ENCODE measurements at places on chromosomes 3 and 15.

- no peak for DNase-seq
Measured at GRCh38 chr3:151795276-151795675, 18.6 kb upstream of the AADAC start.

DNA sequence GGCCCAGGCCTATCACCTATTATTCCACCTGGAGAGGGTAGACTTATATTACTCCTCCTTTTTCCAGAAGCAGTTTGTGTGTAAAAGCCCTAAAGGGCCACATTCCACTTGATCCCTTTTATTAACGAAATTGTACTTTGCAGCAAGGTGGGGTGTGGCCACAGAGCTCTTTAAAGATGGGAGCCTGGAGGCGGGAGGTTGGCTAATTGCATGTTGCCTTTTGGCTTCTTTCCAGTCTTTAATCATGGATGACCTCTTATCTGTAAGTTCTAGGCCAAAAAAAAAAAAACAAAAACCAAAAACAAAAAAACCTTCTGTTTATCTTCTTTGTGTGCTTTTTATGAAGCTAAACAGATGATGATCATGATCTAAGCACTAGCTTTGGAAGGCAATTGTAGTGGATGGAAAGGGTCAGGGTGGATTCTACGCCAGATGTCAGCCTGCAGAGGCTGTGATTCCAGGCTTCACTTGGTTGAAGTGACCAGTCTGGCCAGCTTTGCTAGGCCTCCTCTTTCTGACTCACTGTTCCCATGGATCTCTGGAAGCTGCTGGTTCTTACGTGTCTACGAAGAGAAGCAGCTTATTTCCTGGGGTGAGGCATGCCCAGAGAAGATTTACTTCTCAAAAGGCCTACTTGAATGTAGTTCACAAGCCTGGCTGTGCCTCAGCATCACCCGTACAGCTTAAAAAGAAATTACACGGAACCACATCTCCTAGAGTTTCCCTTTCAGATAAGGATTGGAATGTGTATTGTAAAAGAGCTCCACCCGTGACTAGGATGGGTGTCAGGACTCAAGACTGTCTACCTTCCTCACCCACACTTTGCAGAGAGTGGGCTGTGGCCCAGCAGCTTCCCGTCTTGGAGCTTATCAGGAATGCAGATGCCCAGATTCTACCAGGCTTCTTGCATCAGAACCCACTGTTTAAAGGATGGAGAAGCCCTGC, 330.9 kb upstream of the C2CD4B start:
- no peak for DNase-seq

GRCh38 chr3:14299767-14300166, 102.6 kb upstream of the SLC6A6 start:
- no peak for DNase-seq

GRCh38 chr3:126826693-126827092, 122.7 kb downstream of the CHCHD6 start:
- DNase-seq, result no peak

- no peak for DNase-seq
Measured at GRCh38 chr3:148879256-148879655, 14.2 kb downstream of the CPA3 start.

DNA sequence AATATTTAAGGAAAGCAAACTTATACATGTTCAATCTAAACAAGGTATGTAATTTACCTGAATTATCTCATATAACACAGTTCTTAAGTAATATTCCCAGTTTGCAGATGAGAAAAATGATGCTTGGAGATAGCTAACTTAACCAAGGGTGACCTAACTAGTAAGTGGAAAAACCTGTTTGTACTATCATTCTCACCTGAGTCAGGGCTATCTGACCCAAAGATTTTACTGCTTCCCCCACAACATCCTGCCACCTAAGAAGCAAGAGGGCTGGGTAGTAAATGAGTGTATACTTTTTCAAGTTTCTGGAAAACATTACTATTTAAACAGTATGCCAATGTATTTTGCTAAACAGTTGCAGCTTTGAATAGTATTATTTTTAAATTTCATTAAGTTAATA, 10.6 kb downstream of the TP63 start:
- no peak for DNase-seq

DNA sequence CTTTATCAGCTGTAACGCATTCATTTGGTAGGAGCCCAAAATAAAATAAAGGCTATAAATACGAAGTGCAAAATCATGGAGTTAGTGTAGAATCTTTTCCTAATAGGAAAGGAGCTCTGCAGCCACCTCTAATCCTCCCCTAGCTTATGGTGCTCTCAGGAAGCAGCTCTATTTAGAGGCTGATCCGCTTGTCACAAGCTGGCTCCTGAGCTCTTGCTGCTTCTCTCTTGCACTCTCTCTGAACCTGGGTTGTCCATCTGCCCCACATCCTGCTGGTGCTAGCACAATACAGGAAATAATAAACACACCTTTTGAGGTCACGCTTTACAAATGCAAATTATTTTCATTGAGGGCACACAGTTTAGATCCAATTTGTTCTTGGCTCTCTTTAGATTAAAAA, 37.3 kb upstream of the BFSP2 start:
- no peak for DNase-seq

DNA sequence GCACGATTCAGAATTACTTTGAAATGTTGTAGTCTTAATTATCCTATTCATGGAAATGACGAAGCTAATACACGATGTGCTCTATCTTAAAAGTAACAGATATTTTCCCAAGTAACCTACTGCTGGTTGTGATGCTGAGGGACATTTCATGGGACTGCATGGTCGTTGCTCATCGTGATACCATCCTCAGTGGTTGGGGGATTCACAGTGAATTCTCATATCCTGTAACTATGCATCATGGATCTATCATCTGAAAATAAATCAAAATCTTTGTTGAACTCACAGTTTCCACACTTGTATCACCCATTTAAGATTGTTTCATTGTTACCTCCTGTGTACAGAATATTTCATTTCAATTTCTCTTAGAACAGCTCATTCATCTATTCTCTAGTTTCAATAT, 84.7 kb downstream of the OPA1 start:
- DNase-seq, result no peak

DNA sequence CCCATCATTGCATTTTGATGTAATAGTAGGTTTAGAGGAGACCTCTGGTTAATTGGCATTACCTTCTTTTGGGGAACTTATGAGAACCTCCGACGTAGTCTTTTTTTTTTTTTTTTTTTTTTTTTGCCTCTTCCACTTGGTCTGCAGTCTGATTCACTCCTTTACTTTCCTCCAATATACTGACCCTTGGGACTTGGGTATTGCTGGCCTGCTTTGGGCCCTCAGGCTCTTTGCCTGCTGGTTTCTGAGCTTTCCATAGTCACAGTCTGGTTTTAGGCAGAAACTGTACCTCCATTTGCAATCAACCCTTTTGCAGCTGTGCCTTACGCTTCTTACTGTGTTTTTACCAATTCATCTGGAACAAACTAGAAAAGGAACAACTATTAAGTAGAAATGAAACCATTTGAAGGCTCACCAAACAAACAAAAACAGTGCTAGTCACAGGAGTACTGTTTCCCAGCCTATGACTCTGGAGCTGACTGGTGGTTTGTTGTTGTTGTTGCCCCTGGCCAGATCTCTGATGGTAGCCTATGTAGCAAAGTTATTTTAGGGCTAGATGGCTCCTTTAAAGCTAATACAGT, 272.8 kb downstream of the BBX start:
- DNase-seq, result no peak

GRCh38 chr3:185920184-185920583, 17.6 kb downstream of the TRA2B start:
- no peak for DNase-seq

GRCh38 chr15:38153781-38154180, 98.9 kb upstream of the SPRED1 start:
- DNase-seq, result no peak

GRCh38 chr3:45819543-45819942, 22.4 kb downstream of the LZTFL1 start:
- no peak for DNase-seq

GRCh38 chr3:32849046-32849445, 31.2 kb downstream of the TRIM71 start:
- no peak for DNase-seq

GRCh38 chr3:4978966-4979427, 240 bp upstream of the BHLHE40 start:
- DNase-seq, result no peak

DNA sequence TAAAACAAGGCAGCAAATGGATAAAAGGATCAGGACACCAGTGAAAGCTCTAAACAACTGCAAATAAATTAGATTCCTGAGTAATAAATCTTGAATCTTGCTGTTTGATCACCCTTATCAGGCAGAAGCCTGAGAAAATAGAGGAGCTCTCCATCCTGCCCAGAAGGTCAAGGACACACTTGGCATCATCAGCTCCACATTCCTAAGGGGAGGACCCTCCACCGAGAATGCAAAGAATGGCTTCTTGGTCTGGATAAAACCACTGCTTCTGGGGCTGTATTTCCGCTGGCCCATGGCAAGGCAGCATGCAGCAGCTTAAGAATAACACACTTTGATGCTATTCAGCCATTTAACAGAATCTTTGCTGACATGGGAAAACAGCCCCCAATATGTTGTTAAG, 108.9 kb upstream of the TSC22D2 start:
- no peak for DNase-seq

DNA sequence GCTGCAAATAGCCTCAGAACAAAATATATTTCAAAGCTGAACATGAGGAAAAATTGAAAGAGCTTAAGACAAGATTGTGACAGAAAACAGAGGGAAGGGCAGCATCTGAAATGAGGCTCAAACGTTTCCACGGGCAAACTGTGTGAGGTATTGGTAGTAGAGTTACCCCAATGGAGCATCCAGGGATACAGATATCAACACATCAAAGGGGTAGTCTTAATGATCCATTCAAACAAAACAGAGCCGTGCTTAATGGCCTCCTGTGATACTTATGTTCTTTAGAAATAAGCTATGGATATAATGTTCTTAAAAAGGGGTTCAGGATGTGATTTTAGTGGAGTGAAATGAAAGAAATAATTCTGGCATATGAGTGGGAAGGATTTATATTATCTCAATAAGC, 430.3 kb upstream of the PDZRN3 start:
- DNase-seq, result no peak

DNA sequence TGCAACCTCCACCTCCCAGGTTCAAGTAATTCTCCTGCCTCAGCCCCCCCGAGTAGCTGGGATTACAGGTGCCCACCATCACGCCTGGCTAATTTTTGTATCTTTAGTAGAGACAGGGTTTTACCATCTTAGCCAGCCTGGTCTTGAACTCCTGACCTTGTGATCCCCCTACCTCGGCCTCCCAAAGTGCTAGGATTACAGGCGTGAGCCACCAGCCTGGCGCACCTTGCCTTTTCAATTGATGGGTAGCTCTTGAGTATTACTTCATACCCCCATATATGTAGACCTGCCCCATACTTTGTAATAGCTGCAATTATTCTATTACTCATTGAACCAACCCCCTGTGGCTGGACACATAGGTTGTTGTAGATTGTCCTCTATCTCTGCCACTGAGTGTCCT, 101.3 kb downstream of the LRRK1 start:
- DNase-seq, result no peak

DNA sequence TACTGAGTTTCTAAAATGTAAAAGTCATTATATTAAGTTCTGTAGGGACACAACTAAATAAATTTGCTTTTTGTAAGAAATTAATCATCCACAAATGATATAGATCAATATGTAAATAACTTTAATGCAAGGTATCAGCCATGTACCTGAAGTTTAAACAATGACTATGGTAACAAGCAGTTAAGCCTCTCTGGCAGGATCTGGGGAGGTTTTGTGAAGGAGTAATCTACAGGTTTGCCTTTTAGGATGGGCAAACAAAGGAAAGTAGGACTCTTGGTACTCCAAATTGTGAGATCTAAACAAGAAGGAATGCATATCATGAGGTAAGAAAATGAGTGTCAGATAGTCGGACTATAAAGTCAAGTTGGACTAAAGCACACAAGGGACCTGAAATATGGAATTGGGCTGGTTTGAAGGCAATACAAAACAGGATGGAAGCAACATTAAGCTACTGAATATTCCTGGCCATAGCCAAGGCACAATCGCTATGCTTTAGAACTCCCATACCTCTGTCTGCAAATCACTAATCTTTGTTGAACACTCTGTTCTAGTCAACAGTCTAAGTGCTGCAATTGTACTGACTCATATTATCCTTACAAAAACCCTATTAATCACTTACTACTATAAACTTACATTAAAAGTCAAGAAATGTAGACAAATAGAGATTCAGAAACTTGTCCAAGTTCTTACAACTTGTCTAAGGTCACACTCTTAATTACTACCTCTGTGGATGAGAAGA, 412.8 kb downstream of the DIPK2A start:
- no peak for DNase-seq

- DNase-seq, result no peak
Measured at GRCh38 chr3:172606021-172606420, 82.8 kb upstream of the TNFSF10 start.

- DNase-seq, result peak; percentile 11
Measured at GRCh38 chr3:174477491-174477890, 381.6 kb upstream of the NAALADL2 start.

- no peak for DNase-seq
Measured at GRCh38 chr3:8279476-8279875, 222.1 kb upstream of the LMCD1 start.

- DNase-seq, result no peak
Measured at GRCh38 chr15:61528581-61528910, 299.4 kb upstream of the RORA start.

DNA sequence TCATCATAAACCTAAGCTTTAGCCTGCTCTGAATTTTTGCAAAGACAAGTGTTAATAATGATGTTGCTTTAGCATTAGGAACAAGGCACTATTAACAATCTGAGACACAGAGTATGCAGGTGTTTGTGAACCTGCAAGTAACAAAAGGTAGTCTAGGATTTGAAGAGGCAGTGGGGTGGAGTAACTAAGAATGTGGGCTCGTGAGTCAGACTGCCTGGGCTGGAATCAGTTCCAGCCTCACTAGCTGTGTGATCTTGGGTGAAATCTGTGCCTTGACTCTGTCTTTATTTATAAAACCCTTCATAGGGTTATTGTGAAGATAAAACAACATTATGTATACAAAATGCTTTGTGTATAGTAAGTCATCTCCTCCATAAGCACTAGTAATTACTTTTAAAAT, 610.6 kb upstream of the CFAP20DC start:
- DNase-seq, result no peak

DNA sequence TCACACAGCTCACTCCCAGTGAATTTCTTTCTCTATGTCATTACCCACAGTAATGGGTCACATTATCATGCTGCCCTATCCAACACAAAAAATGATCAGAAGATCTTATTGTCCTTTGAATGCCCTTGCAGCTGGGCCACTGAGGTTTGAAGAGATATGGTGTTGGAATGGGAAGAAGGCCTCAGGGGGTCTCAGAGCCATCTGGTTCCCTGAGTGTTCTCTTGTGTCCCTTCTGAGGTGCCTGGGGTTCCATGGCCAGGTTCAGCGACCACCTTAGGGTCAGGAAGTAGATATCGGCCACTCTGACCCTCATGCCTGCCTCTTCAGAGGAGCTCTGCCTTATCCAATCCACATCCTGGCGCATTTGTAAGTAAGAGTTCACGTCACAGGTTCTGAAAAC, 232.3 kb downstream of the TJP1 start:
- DNase-seq, result no peak

- no peak for DNase-seq
Measured at GRCh38 chr3:65432388-65433003, 606.2 kb downstream of the MAGI1 start.
